ENCODE measurements at places on chromosomes 13 and 19. TPM values are rescaled to one million over a fixed set of nuclear protein-coding genes. Genes with fewer than 3 reads are reported as not detected.

DNA sequence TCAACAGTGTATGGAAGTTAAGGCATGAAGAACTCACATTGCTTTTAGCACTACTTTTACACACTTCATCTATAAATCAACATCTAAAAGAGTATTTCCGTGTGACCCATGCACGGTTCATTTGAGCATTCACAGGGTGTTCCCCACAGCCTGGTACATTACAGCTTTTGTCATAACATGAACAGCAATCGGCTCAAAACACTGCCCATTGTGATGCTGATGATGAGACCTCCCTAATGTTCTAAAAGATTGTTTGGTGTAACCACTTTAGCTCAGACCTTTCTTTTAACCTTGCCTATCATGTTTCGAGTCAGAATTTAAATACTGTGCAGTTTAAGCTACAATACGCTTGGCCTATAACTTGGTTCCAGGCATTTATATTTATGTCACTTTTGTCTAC is 4.1 kb upstream of the KLF5 start:
- no peak for DNase-seq

DNA sequence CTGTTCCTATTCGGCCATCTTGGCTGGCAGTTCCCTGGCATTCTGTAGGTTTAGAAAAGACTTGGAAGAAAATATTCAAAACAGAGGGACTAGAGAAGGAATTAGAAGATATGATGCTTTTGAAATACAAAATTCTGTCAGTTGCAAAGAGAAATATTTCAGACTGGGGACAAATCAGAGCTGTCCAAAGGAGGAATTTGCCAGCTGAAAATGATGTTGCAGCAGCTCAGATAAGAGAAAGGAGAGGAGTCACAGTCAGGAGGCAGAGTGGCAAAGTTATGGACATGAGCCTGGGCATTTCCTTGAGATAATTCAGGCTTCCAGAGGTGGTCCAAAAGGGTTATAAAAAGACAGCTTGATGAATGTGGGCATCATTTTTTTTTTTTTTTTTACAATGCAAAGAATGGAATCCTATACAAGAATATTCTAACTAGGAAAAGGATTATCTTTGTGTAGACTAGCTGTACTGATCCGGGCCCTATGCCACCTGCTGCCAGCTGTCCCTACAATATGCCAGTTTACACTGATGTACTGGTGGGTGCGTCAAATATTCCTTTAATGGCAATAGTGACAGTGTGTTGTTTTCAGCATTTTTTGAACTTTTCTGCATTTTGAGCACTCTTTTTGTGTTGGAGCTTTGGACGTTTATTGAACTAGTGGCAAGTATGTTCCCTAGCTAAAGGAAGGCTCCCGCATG is 31.8 kb upstream of the CBY2 start:
- no peak for DNase-seq

The SIGLEC11 gene
- total RNA-seq, result 3.1 TPM

- peak; percentile 87 for DNase-seq
Observed at GRCh38 chr19:44718441-44719261, 19.7 kb downstream of the CEACAM16 start.

GRCh38 chr19:39399668-39400050 is 7.0 kb upstream of the ZFP36 start:
- DNase-seq, result no peak

DNA sequence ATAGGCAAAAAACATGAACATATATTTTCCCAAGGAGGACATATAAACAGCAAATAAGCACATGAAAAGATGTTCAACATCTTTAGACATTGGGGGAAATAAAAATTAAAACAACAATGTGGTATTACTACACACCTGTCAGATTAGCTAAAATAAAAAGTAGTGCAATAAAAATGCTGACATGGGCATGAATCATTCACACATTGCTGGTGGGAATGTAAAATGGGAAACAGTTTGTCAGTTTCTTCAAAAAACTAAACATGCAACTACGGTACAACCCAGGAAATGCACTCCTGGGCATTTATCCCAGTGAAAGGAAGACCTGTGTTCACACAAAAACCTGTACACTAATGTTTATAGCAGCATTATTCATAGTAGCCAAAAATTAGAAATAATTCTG is 5.3 kb upstream of the SUCLA2 start:
- DNase-seq, result no peak

- DNase-seq, result peak; percentile 58
Observed at GRCh38 chr13:78102121-78102677, 183.6 kb upstream of the EDNRB start.

DNA sequence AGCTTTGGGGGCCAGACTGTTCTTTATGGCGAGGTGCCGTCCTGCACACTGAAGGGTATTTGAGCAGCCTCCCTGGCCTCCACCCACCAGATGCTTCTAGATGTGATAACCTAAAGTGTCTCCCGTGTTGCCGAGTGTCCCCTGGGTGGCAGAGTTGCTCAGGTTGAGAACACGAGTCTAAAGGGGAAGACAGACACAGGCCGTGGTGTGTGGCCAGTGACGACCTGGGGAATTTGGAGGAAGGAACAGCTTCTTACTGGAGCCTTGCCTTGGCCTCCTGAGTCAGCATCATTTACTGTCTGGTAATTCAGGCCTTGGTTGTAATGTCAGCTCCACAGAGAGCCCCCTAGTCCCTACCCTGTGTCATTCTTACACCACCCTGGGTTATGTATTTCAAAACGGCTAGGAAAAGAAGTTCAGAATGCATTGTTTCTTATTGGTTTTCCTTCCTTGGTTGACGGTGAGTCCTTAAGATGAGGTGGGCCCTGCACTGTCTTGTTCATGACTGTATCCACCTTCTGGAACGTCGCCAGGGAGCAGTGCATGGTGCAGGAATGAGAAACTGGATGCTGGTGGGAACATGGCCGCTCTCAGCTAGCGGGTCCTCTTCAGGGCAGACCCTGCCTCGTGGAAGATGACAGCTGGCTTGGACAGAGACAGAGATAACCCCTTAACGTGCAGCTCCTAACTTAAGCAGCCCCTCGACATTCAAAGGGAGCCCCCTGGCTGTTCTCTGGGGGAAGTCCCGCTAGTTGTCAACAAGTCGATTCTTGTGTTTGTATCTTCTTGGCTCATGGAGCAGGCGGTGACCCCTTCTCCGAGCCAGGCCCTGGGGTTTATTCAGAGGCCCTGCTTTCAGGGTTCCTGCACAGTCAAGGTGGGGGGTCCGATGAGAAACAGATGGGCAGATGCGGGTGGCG is 7.2 kb downstream of the SIN3B start:
- DNase-seq, result no peak

The C3 gene
- total RNA-seq, result 3,196 TPM

GRCh38 chr19:3397266-3398022 is 31.1 kb downstream of the NFIC start:
- DNase-seq, result no peak

DNA sequence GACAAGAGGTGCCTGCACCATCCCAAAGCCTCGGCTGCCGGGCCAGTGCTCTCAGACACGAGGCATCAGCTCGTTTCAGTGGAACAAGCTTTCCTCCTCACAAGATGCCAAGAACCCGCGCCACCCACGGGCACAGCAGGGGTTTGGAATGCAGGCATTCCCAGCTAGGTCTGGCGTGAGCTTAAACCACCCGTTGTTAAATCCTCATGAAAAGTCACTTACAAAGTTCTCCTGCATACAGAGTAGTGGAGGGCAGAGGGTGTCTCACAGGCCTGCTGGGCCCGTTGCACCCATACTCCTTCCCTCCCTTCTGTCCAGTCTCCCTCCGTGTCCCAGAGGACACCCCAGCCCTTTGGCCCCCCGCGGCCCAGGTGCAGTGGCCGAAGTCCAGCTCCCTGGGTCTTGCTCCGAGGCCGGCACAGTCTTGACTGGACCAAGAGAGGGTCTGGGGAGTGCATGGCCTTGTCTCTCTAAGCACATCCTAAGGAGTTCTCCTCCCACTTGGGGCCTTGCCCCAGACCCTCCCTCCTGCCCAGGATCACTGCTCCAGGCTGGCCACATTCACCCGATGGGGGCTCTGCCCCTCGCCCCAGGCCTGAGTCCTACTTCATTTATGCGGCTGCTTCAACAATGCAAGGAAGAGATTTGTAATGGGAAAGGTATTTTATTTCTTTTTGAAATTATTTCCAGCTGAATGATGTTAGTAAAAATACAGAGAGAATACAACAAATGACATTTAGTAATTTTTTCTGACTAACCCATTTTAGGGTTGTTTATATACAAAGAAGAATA is 35.2 kb upstream of the GRTP1 start:
- peak; percentile 84 for DNase-seq

DNA sequence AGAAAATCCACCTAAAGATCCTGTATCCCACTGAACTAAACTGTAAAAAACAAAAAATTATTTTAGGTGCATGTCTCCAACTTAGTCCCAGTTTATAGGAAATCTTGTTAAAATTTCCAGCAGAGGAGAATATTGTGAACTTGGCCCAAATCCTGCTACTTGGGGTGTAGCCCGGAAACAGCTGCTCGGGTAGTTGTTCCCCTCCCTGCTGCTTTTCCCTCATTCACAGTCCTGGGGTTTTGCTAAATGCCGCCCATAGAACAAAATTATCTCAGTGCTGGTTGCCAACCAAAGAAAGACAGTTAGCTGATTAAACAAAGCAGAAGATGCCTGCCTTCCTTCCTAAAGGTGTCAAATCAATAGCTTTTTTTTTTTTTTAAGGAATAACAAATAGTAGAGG is 330.5 kb upstream of the KLF12 start:
- no peak for DNase-seq
